ENCODE measurements at places on chromosomes 1 and 21.

GRCh38 chr1:218743861-218744505, 398.8 kb downstream of the TGFB2 start:
- DNase-seq = no peak

DNA sequence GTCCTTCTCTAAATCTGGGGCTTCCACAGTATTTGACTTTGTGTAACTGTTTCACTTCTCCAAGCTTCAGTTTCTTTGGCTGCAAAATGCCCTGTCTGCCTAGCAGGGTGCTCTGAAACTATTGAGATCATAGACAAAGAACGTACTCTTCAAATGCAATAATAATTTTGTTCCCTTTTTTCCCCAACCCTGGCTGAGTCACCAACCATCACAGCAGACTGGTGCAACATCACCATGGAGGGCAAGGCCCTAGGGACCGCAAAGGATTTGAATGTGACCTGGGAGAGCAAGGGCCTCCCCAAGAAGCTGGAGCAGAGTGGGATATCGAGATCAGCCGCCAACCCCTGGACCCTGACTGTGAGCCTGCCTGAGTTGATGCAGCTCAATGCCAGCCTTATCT, 115.0 kb downstream of the FCRL5 start:
- DNase-seq = no peak

DNA sequence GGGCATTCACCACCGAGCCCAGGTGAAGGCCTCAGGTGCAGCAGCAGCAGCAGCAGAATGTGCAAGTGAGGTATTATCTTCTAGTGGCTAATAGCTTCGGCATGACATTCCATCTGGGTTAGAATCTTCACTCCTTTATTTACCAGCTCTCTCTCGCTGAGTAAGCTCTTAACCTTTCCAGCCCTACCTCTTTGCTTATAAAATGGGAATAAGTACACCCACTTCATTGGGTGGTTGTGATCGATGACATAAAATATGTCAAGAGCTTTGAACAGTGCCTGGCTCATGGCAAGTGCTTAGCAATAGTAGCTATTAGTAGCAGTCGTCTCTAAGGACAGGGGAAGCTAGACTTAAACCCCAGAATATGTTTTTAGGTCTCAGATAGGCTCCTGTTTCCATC, 149.5 kb downstream of the NOS1AP start:
- DNase-seq = no peak

DNA sequence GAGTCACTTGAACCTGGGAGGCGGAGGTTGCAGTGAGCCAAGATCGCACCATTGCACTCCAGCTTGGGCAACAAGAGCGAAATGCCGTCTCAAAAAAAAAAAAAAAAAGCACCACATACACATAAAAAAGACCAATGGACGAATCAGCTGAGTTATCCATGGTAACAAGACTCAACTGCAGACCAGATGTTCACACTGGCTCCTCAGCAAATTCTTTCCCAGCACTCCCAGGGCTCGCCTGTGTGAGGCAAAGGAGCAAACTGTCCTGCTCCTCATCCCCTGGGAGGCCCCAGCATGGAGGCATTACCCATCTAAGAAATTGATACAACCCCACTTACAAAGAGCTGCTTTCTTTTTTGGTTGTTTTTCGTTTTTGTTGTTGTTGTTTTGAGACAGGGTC, 3.1 kb downstream of the TMEM234 start:
- no peak for DNase-seq

- DNase-seq = peak; percentile 33
These were observed 152.9 kb downstream of the ATP6V1G3 start for GRCh38 chr1:198387587-198387986.

- DNase-seq = no peak
These were observed 21.5 kb downstream of the AK2 start for GRCh38 chr1:33015216-33015615.

DNA sequence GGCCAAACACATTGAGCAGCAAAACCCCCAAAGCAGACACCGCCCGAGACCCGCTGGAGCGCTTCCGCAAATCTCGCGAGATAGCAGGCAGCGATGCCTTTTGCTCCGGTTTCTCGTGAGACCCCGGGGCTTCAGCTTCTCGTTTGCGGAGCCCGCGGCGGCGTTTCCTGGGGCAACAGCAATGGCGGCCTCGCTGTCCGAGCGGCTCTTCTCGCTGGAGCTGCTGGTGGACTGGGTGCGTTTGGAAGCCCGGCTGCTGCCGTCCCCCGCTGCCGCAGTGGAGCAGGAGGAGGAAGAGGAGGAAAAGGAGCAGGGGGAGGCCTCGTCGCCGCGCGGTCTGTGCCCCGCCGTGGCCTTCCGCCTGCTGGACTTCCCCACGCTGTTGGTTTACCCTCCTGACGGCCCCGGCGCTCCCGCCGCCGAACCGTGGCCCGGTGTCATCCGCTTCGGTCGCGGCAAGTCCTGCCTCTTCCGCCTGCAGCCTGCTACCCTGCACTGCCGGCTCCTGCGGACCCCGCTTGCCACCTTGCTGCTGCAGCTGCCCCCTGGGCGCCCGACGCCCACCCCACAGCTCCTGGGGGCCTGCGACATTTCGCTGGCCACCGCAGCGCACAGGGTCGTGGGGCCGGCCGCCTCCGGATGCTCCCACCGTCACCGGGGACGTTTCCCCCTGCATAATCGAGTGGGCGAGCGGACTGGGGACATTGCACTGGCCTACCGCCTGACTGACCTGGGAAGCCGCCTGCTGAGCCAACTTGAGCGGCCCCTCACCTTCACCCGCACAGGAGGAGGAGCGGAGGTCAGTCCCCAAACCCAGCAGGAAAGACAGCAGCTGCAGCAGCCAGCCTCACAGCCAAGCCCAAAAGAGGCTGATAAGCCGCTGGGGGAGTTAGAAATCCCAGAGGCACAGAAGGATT, at the start of gene MAP10:
TSS of gene MAP10 (plus strand) at position 148 of the 917 bp plus-strand sequence. CDS start at position 182, 34 bp downstream.
- DNase-seq = peak; percentile 80

DNA sequence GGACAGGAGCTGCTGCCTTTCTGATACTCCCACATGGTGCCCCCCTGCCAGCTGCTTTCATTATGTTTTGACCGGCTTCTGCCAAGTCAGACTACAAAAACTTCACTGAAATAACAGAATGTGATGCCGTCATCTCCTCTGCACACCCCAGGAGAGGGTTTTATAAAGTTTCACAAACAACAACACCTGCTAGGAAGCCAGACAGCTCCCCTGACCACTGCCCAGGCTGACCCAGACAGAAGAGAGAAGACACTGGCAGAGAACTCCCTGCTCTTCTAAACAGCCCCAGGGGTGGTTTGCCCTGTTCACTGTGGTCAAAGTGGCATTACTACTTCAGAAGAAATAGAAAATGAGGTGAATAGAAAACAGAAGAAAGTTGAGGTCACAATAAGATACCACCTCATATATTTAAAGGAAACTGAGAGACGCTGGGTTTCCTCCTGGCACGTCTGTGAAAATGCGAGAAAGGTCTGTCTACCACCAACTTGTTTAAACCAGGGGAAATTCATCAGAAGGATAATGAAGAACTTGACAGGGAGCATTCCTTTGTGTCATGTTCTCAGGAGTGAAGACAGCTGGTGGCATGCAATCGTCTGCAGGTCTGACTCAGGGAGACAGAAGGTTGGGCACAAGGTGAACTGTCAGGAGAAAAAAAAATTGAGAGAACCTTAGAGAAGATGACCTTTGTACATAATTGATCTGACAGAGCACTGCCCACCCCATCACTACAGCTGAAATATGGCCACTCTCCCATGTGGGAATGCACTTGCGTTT, 119.0 kb upstream of the NFIA start:
- DNase-seq = no peak

DNA sequence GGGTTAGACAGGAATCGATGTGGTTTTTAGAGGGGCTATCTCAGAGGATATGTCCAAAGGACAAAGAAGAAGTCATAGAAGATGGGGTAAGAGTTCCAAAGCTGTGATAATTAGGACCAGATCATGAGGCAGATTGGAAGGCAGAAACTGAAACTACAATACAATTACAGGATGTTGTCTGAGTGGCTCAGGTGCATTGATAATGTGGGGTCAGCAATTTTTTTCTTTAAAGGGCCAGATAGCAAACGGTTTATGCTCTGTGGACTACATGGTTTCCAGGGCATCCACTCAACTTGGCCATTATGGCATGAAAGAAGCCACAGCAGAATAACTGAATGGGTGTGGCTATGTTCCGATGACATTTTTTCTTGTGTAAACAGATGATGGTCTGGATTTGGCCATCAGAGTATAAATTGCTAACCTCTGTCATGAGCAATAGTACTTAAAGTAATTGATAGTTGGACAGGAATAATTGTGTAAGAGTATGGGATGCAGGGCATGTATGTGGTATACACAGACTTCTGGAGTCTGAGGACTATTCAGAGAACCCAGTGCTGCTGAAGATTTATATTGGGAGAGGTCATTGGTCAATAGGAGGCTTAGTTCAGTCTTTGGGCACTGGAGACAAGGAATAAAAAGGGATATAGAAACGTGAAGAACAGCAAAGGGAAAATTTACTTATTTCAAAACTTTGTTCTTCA, 198.4 kb upstream of the ADGRL4 start:
- no peak for DNase-seq

DNA sequence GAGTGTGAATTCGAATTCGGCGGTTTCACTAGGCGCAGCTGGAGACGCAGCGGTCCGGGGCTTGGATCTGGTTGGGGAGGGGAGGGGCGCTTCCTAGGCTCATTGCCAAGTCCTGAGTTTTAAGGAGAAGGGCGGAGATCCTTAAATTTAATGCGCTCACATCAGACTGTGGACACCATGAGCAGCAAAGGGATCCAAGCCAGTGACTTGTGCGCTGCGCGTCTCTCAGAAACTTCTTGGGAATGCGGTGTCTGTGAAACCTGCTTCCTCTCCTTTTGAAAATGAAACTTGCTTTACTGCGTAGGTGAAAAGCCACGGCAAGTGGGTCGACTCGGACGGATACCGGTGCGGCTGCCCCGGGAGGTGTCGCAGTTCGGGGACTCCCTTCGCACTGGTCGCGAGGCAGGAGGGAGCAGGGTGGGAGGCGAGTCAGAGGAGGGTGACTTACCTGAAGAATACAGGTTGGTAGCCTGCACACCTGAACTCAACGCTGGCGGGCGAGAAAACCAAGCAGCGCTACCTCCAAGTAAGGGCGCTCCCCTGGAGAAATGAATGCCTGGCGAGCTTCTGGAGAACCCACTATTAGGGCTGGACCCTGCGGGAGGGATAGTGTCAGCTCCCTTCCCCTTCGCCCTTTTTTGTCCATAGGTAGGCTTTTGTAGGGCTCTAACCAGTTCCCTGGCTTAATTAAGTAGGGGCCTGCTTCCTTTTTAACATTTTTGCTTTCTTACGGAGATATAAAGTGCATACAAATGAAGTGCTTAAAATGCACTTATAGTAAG, 992 bp downstream of the TENT5C start:
- DNase-seq = peak; percentile 28

GRCh38 chr21:31660591-31660990, 1.1 kb downstream of the SOD1 start:
- DNase-seq = peak; percentile 34

Measured in adipocyte (in vitro differentiated cells).